ENCODE measurements at places on chromosomes 4 and X.

DNA sequence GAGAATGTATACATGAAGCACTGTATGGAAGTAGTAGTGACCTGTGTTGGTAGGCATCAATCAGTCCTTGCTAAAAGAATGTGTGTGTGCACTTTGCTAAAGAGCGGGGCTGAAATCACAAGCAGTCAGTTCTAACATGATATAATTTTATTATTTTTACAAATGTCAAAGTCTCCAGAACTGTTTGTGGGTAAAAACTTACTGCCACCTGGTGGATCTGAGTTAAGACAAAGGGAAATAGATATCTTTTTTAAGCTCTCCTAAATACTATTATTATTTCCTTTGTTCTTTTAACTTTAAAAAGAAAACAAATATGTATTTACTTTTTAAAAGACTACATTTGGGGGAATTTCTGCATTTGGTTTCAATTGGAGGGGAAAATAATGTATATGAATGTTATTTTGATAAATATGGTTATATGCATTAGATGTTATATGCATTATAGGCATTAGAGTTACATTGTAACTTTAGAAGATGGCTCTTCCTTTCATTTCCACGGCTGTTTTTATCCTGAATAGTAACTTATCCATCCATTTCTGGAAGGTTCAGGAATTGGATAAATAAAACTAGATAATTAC, 7.8 kb upstream of the CLOCK start:
- DNase-seq = no peak

- no peak for DNase-seq
Observed at GRCh38 chr4:118969359-118969758, 80.7 kb downstream of the SYNPO2 start.

DNA sequence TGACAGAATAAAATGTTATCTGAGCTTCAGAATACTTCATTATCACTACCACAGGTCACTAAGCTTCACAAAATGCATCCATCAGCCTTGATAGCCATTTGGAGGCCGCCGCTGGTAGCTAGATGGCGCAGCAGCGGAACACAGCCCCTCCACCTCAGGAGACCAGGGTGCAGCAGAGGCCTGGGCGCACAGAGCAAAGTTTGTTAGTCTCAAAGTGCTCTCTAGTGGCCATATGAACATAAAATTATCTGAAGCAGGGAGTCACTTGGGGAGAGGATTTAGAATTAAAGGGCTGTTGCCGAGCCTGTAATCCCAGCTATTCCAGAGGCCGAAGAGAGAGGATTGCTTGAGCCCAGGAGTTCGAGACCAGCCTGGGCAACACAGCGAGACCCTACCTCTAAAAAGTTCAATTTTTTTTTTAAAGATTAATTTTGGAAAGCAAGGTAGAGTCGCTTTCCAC, 8.1 kb upstream of the DCTD start:
- DNase-seq = no peak

GRCh38 chrX:84362184-84362838, 139.9 kb downstream of the HDX start:
- no peak for DNase-seq

GRCh38 chr4:69816236-69816635, 43.7 kb downstream of the SULT1E1 start:
- no peak for DNase-seq

DNA sequence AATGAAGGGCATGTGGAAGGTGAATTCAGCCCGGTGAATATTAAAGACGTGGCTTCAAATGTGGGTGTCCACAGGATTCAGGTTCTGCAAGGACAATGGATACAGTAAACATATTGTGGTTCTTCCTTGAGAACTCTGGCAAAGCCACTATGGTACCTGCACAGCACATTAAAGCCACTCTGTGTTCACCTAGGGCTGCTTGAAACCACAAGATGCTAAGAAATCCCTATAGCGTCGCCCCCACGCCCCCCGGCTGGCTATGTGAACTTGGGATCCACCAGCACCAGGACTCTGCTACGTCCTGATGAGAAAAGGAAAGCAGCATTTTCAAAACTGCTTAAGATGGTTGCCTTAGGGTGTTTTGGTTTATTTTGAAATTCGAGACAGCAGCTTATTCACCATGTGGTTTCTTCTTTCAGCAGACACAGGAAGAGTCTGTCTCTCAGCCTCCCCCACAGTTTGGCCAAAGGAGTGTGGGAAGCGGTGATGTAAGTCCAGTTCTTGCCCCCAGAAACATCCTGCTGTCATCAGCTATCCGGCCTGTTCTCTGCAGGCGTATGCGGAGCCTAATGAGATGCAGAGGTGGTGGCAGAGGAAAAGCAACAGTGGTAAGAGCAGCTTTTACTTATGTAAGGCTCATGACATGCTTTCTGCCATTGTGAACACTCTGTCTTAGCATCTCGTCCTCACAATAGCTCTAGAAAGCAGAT, 111.5 kb downstream of the AFAP1 start:
- peak; percentile 96 for DNase-seq

- no peak for DNase-seq
Observed at GRCh38 chrX:68761086-68761485, 67.7 kb upstream of the EFNB1 start.

DNA sequence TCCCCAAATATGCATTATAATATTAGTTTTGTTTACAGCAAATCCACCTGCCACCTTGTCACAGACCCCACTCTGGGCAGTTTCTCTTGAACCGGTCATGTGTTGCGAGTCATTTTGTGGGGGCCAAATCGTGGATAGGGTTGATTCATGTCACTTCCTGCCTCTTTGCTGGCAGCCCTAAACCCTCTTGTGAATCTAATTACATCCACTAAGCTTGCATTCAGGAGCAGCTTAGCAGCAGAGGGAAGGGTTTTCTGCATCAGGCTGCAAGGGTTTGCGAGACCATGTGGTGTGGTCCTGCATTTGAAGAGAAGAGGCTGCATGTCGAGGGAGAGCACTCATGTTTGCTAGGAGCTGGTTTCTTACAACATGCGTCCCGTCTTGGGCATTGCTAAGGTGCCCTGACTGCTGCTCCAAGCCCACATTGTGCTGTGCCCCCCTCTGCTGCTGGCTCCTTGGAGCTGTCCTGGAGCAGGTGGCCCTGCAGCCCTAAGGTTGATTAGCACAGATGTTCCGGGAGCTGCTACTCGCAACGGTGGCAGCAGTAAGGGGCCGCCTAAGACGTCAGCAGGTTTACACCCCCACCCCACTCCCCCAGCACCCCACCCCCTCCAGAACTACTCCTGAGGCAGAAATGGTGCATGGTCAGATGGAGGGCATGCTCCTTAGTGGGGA, 88.9 kb upstream of the CLDN34 start:
- DNase-seq = no peak

DNA sequence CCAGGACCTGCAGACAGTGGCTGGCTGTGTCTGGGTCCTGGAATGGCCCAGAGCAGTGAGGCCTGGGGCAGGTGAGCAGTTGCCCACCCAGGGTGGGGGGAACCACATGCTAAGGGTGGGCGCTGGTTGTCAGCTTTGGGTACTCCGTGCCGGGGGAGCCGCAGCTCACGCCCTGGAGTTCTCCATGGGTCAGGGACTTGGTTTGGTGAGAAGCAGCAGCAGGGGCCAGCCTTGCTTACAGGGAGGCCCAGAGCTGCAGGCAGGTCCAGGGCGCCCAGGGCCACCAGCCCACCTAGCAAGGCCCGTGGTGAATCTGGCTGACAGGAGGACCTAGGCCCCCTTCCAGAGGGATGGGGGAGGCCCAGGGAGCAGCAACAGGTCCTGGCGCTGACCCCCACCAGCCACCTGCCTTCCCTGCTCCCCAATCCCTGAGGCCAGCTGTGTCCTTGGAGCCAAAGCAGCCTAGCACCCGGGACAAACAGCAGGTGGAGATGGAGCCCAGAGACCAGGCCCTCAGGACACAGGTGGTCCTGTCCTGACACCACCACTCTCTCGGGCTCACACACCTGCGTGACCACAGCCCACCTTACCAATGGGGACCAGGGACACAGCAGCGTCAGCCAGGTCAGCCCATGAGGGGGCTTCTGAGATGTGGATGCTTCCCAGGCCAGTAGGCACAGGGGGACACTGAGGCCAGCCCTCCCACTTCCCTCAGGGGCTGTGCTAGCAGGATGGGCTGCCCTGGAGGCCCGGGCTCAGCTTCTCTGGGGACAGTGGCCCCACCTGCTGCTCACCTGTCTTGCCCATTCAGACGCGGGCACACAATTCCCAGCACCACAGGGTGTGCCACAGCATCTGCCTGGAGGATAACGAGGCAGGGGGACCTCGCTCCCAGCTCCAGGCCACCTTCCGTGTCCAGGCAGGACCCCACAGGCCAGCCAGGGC, 3.5 kb downstream of the MXD4 start:
- DNase-seq = peak; percentile 93

- DNase-seq = no peak
Observed at GRCh38 chr4:89301003-89301402, 6.6 kb downstream of the GPRIN3 start.

GRCh38 chrX:119648421-119648775, 42.2 kb upstream of the NKRF start:
- no peak for DNase-seq

DNA sequence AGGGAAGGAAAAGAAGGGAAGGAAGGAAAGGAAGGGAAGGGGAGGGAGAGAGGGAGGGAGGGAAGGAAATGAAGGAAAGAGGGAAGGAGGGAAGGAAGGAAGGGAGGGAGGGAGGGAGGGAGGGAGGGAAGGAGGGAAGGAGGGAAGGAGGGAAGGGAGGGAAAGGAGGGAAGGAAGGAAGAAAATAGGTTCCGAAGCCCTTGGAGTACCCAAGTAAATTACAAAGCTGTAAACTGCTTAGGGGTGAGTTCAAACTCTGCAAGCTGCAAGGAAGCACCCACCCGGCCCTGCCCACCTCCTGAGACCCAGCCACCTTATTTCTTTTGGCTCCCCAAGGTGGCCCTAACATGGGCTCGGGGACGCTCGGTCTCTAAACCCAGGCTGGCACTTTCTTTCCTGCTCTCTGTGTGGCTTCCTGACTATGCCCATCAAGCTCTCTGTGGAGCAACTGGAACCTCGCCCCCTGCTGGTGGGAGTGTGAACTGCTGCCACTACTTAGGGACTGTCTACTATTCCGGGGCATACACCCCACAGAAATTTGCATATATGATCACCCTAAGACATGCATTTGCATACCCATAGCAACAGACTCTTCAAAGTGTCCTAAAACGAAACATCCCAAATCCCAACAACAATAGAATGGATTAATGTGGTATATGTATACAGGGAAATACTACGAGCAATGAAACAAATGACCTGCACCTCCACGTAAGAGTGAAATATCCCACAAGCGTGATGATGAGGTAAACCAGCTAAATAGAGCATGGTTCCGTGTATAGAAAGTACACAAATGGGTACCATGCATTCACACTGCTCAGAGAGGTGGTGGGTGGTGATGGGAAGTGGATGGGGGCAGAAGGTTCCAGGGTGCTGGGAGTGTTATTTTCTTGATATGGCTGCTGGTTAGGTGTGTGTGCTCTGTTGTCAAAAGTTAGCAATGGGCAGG, 151.7 kb upstream of the TBL1X start:
- no peak for DNase-seq

- no peak for DNase-seq
Observed at GRCh38 chr4:41146196-41146595, 68.1 kb downstream of the APBB2 start.

DNA sequence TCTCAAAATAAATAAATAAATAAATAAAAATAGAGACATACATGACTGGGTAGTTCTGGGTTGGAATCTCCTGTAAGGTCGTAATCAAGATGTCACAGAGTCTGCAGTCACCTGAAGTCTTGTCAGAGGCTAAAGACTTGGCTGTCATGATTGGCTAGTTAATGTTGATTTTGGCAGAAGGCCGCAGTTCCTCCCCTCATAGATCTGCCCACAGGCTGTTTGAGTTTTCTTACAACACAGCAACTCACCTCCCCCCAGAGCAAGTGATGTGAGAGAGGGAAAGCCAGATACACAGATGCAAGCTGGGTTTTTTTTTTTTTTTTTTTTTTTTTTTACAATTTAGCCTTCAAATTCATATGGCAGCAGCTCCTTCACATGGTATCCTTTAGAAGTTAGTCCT, 36.4 kb upstream of the BMPR1B start:
- no peak for DNase-seq

DNA sequence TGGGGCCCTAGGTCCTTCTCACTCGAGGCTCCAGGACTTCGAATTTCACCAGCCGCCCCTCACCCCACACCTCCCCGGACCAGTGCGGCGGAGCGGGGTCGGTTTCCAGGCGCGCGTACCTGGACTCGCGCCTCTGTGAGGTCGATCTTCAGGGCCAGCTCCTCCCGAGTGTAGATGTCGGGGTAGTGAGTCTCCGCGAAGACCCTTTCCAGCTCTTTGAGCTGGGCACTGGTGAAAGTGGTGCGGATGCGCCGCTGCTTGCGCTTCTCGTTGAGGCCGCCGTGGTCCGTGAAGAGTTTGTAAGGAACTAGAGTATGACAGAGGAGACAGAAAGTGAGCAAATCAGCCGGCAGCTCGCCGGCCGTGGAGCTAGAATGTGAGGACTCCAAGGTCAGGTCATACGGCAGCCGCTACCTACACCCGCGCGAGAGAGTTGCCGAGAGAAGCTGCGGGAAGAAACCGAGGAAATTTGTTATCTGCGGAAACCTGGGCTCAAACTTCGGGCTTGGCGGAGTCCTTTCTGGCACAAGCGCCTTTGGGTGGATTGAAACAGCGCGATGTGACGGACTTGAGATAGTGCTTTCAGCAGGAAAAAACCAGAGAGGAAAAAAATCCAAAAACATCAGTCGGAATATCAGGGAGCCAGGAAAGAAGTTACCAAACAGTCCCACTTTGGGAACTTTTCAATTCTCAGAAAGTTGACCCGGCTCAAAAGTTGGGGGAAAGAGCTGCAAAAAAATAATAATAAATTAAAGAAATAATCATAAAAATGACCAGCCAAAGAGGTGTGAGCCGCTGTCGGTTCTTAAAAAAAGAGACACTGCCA, 1.1 kb downstream of the PHOX2B start:
- no peak for DNase-seq

DNA sequence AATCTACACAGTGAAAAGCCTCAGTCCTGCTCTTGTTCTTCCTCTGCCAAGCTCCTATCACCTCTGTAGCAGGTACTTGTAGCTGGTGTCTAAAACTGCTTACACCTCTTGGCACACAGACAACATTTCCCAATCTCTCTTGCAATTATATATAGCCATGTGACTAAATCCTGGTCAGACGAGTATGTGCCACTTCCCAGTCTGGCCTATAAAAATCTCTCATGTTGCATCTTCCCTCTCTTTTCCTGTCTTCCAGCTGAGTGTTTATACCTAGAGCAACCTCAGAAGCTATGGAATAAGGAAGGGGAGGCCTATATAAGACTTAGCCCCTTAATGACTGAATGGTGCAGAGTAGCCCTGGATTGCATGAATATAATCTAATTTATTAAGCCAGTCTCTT, 105.8 kb downstream of the RNF150 start:
- no peak for DNase-seq

Measured in vagina (tissue), 2 donors.